Activated naive CD4-positive, alpha-beta T cell treated with Interleukin-2 at 50 U/mL for 16 hours (primary cell): ENCODE measurements at places on chromosomes 7 and 10.

DNA sequence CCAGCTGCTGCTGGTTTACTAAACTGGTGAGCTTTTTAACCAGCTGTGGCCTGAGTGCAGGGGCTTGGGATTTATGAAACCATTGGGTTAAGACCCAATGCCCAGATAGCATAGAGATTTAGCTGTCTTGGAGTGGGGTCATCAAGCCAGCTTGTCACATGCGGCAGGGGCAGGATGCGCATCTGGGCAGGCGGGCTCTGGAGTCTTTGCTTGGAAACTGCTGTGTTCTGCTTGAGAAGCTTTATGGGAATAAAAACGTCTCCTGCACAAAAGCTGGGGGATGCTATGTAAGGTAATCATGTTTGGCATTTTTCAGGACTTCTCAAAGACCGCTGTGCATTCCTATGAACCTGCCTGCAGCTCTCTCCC is 136.3 kb downstream of the MAPK8 start:
- DNase-seq: no peak

GRCh38 chr10:48246501-48246900 is 28.0 kb downstream of the FRMPD2 start:
- DNase-seq: no peak

DNA sequence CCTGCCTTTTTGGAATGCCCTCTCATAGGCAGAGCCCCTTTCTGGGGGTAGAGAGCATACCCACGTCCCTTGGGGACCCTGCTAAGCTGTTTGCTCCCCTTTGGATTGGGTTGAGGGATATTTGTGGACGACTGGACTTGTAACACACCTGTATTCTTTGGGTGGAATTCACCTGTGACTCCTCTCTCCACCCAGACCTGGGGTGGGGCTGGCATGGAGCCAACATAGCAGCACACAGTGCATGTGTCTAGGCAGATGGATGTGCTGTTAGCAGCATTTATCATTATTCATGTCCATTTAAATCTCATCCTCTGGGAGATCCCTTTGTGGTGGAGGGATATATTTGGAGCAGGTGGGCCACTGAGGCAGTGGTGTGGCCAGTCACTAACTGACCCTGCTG is 51.0 kb downstream of the CDH23 start:
- no peak for DNase-seq

DNA sequence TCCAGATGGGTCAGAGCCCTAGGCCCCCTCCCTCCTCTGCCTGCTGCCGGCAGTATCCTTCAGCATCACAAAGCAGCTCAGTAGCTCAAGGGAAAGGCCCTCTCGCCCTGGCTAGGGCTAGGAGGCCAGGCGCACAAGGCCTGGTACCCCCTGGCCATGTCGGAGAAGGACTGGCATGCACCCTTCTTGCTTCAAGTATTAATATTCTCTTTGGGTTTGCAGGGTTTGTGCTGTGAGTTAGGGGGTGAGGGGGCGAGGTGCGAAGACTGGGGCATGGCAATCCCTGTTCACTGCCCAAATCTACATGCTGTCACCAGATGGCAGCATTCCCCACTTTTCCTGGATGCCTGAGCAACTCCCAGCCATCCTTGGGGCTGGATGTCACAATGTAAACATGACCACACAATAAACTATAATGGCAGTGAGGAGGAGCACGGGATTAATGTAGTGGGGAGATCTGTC is 105.2 kb downstream of the NEURL1 start:
- no peak for DNase-seq

- no peak for DNase-seq
Observed at GRCh38 chr7:129187681-129188371, 607 bp upstream of the SMO start.

DNA sequence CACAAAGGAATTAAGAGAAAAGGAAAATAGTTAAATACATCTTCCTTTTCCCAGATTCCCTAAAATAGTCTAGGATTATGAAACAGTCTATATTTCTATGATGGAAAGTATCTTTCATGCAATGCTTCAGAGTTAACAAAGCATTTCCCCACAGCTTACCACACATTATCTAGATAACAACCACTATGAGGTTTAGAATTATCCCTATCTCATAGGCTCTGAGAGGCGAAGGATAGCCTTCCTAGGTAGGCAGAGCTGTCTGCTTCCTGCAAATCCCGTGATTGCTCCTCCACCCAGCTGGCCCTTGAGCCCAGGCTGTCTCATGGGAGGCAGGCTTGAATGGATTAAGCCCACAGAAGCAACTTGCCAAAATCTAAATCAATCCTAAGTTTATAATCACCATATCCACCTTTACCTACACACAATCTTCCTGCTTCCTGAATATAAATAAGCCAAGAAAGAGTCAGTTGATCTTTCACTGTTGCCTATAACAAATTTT is 321.4 kb upstream of the AOAH start:
- no peak for DNase-seq
